ENCODE measurements at places on chromosomes 5 and 9.

DNA sequence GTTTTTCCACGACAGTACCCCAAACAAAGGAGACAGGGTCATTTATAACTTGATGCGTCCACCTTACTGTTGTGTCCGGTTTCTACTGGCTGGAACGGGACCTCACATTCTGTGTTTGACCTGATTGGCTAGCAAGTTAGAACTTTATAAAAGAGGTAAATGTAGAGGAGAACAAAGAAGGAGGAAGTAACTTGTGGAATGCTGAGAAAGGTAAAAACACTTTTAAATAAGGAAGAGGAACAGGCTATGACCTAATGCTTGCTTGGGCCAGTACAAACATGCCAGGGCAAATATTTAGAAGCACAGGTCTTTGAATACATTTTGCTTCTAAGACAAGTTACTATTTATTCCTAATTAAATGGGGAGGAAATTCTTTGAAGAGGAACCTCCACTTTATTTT lies 251.6 kb downstream of the KIAA0825 start:
- no peak for DNase-seq

- DNase-seq, result no peak
These were observed 21.7 kb downstream of the LPAR1 start for GRCh38 chr9:111016426-111017045.

DNA sequence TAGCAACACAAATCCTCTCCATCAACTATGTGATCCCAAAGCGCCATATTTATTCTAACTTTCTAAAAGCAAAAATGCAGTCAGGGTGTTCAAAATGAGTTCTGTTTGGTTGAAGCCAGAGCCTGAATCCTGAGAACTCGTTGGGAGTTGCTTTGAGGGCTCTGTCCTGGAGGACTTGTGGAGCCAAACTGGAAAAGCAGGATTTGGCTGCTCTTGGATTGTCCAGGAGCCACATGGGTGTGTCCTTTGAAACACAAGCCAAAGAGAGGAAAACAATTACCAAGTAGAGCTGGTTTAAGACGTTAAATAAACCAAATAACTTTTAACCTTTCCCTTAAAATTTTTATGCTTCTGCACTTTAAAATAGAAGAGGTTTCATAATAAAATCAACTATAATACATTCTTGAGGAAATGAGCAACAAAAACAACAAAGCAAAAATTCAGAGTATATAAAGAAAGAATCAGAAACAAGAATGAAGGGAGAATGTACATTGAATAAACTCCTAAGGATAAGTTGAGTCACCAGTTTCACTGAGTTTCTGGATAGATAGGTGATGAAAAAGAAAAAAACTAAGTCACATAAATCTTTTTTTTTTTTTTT lies 13.5 kb downstream of the C5orf46 start:
- no peak for DNase-seq

GRCh38 chr9:33289936-33290246 lies 425 bp upstream of the NFX1 start:
- no peak for DNase-seq

DNA sequence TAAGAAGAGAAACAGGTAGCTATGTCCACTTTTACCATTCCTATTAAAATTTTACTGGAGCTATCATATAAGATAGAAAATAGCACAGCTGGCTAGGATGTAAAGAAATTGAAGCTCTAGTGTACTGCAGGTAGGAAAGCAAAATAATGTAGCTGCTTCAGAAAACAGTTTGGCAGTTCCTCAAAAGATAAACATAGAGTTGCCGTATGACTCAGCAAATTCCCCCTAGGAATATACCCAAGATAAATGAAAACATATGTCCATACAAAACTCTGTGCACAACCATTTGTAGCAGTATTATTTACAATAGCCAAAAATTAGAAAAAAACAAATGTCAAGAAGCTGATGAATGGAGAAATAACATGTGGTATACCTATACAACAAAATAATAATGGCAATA lies 64.6 kb upstream of the SHISAL2B start:
- no peak for DNase-seq

GRCh38 chr9:92749071-92749933 lies 15.3 kb downstream of the BICD2 start:
- DNase-seq, result no peak

DNA sequence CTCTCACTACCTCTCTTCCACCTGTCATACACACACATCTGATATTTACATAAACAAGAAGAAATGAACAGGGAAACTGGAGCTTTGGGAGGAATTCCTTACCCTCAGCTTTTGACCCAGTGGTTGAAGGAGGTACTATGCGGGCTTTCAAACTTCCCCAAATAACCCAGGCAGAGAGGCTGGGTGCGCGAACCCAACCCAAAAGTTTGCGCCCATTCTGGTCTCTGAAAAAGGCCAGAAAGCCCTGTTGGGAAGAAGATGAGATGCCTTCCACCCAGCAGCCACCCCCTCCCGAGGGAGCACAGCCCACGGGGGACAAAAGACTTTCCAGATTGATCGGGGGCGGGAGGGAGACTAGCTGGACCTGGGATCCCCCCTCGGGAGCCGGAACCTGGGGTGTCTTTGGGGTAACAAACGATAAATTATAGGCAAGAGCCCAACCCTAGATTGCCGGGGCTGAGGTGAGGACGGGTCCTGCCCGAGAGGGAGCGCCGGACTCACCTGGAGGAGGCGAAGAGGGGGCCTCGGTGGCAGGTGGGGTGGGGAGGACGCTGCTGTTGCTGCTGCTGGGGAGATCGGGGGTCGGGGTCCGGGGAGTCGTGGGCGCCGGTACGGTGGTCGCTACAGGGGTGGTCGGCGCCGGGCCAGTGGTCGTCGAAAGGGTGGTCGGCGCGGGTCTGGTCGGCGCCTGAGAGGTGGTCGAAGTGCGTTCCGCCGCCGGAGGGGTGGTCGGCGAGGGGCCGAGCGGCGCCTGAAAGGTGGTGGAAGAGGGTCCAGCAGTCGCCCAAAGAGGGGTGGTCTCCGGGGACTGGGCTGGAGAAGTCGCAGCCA lies 798 bp downstream of the MEGF9 start:
- no peak for DNase-seq

DNA sequence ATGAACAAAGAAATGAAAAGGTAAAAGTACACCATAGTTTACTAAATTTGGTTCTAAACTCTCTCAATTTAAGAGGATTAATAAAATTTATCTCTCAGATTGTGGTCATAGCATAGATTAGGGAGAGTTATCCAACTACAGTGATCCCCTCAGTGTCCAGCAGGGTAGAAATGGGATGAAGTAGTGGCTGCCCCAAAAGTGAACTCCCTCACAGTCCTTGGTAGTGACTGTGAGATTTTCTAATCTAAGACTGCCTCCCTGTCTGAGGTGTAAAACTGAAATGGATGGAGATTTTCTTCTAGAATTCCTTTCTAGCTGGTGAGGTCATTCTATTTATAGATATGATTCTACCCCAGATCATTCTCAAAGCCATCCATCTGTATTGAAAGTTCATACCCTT lies 455.5 kb downstream of the ACTL7B start:
- no peak for DNase-seq

GRCh38 chr9:114504341-114505186 lies 709 bp downstream of the WHRN start:
- DNase-seq, result no peak

DNA sequence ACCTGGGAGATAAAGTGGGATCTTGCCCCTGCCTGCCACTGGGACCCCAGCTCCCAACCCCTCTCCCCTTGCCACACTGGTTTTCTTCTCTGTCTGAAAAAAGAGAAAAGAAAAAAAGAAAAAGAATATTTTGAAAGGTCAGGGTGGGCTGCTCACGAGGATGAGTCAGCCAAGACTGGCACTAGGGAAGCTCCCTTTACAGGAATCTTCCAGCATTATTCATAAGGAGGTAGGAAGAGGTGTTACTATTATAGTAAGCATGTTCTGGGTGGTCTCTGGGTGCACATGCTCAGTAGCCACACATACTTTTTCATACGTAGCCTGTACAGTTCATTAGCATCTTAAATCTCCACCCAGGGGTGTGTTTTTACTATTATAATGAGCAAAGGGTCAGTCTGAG lies 46.8 kb upstream of the HAND1 start:
- peak; percentile 8 for DNase-seq

DNA sequence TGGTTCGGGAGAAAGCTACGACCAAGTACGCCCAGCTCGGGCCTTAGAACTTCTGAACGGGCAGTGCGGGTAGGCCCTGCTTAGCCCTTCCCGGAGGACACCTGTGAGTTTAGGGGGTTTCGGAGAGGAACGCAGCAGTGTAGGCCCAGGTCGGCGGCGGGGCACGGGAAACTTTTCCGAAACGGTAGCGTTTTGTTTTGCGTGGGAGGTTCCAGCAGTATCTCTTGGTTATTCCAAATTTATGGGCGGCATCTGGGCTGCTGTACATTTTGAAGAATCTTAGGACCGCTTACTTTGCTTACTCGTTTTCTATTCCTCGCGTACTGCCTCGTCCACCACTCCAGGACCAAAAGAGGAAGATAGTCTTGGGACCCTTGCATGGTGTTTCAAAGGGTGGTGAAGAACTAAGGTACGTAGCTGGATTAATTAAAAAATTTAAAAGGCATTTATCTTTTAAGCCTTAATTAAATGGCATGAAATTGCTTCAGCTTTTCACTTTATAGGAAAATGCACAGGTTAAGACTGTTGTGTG lies 492 bp downstream of the TENT2 start:
- DNase-seq, result peak; percentile 4

DNA sequence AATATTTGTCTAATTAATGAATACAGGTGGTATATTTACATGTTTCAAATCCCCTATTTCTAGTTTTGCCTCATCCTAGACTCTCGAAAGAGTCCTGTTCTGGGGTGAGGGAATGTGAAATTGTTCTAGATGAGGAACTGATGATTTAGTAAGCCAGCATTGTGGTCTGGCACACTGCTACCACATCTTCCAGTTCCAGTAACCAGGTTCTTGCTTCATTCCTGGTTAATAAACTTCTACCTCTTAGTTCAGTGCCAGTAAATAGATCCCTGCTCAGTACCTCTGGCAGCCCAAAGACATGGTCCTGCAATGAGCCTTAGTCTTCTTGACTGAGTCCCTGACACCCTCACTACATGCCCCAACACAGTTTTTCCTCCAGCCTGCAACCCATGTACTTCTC lies 207.7 kb downstream of the SREK1 start:
- no peak for DNase-seq

- no peak for DNase-seq
These were observed 35.3 kb upstream of the SMARCA2 start for GRCh38 chr9:1979741-1980367.

- no peak for DNase-seq
These were observed 96.2 kb downstream of the VCAN start for GRCh38 chr5:83567741-83568140.

GRCh38 chr5:149434162-149435014 lies 55.3 kb upstream of the IL17B start:
- DNase-seq, result peak; percentile 64

DNA sequence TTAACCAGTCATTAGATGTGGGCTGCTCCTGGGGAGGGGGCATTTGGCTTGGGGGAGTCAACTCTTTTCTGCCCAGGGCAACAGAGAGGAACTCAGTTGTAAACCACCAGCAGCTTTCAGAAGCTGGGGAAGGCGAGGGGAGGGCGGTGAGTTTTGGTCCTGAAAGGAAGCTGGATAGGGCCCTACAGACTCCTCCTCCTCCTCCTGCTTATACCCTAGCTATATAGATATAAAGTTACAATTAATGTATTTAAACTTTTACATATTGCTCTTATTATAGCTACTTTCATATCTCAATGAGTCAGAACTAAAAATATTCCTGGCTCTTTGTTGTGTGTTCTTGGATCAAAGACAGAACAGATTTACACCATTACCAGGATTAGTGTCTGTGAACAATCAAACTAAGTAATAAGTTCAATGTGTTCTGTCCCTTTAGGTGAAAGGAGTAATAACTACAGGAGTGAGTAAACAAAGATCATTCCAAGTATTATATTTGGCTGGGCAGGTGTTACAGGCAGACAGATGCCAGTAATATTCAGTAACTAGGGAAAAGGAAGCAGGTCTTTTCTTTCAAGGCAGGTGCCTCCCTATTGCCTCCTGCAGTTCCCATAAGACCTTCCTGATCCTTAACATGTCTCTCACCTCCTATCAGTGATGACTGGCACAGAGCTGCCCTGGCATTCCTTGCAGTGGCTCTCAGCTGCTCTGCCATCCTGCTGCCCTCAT lies 20.5 kb upstream of the VPS13A start:
- DNase-seq, result no peak

GRCh38 chr5:149824120-149824519 lies 94.0 kb downstream of the PPARGC1B start:
- no peak for DNase-seq

- DNase-seq, result no peak
These were observed 5.9 kb downstream of the ATPSCKMT start for GRCh38 chr5:10243660-10244240.

DNA sequence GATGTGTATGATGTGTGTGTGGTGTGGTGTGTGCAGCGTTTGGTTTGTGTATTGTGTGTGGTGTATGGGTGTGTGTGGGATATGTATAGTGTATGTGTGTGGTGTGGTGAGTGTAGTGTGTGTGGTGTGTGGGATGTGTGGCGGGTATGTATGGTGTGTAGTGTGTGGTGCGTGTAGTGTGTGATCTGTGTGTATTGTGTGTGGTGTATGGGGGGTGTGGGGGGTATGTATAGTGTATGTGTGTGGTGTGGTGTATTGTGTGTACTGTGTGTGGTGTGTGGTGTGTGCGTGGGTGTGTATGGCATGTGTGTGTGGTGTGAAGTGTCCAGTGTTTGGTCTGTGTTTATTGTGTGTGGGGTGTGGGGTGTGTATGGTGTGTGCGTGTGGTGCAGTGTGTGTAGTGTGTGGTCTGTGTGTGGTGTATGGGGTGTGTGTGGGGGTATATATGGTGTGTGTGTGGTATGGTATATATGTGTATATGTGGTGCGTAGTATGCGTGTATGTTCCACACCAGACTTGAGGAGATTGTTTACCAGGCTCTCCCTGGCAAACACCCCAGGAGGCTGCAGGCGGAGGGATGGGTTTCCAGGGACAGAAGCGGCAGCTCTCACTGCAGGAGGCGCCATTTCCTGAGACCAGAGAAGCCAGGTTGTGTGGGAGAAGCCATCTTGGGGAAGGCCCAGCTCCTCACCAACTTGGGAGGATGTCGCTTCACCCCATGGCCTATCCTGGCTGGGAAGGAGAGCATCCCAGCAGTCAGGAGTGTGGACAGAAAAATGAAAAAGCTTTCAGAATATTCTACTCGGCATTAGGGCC lies 138.1 kb downstream of the NXNL2 start:
- DNase-seq, result peak; percentile 2

- no peak for DNase-seq
These were observed 9.7 kb downstream of the RNF44 start for GRCh38 chr5:176527246-176528222.

DNA sequence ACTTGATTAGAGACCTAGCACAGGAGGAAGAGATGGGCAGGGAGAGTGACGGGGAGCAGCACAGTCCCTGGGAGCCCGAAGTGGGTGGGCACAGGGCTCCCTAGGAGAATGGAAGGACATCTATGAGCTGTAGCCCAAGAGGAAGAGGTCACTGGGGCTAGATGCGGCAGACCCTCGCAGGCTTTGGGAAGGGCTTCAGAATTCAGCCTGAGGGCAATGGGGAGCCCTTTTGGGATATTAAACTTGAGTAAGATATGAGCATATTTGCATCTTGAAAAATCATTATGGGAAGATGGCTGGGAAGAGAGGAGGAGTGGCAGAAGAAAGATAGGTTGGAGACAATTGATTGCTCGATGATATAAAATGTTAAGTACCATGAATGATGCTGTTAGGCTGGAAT lies 48.9 kb upstream of the IL17B start:
- DNase-seq, result no peak

Measured in HT1080 (cell line).